ENCODE measurements at places on chromosomes 16 and 17.

GRCh38 chr16:13611596-13611995 is 308.4 kb upstream of the ERCC4 start:
- DNase-seq, result no peak

GRCh38 chr17:17897442-17897841 is 60.7 kb upstream of the SREBF1 start:
- no peak for DNase-seq

DNA sequence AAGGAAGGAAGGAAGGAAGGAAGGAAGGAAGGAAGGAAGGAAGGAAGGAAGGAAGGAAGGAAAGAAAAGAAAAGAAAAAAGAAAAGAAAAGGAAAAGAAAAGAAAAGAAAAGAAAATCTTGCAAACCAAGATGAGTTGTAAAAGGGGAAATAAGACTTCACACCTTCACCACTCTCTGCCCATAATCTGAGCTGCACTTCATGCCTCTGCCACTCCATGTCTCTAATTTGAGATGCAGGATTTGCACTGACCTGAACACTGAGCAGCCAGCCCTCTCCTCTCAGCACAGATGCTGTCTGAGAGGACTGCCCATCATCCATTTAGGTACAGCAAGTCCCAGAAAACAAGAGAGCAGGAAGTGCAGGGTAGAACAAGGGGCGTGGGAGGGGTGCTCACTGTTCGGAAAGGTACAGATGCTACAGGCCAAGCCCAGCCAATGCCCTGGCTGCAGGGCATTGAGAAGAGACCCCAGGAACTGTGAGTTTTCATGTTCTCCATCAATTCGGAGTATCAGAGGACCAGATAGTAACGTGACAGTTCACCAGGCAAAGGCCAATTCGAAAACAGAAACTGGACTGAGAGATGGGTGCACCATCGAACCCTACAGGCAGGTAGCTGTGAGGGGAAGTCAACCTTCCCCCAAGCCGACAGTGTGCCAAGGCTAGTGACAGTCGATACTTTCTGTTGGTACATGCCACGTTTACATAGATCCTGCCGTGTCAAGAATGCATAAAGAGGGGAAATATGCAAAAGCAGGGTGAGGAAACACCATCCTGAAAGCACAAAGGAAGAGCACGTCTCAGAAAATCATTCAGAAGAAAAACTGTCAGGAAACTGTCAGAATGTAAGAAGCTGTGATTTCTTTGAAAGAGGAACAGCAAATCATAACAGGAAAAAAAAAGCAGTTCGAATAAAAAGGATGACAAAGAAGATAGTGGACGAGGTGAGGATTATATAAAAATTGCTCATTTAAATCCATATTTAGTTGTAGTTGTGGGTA is 142.0 kb upstream of the RCVRN start:
- DNase-seq, result no peak

GRCh38 chr17:49764559-49765180 is 739 bp upstream of the FAM117A start:
- DNase-seq, result no peak

DNA sequence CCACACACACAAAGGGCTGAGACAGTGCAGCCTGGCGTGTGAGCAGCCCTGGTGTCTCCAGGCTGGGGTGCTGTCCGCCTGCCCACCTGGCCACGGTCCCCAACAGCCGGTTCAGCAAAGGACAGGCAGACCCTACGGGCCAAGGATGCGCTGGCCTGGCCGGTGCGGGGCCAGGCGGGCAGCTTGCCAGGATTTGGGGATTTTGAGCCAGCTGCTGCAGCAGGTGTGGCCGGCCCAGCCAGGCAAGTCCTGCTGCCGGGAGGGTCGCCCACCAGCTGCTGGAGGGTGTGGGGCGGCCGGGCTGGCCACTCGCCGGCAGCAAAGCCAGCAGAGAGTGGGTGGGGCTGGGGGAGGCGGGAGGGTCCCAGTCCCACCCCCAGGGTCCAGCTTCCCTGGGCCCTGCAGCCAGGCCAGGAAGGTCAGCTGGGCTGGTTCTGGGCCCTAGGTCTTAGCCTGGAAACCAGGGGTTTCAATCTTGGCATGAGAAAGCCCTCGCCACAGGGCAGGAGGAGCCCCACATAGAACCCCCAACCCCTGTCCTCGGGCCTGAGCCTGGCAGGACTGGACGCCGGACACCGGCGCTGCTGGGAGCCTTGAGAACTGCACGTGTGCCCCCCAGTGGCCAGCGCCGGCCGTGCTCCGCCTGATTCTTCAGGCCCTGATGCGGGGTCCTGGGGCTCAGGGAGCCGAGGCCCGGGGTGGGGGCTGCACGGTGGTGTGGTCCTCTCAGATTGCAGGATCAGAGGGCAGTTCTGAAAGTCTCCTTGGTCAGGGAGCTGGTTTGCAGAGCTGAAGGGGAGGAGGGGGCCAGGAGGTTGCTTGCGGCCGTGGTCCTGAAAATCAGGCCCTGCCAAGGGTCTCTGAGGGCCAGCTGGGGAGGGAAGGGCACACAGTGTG is 17.6 kb upstream of the SSTR5 start:
- DNase-seq, result peak; percentile 43
